ENCODE measurements at places on chromosomes 11 and 22.

- DNase-seq: peak; percentile 80
These were observed 57.3 kb upstream of the SLN start for GRCh38 chr11:107769189-107769588.

DNA sequence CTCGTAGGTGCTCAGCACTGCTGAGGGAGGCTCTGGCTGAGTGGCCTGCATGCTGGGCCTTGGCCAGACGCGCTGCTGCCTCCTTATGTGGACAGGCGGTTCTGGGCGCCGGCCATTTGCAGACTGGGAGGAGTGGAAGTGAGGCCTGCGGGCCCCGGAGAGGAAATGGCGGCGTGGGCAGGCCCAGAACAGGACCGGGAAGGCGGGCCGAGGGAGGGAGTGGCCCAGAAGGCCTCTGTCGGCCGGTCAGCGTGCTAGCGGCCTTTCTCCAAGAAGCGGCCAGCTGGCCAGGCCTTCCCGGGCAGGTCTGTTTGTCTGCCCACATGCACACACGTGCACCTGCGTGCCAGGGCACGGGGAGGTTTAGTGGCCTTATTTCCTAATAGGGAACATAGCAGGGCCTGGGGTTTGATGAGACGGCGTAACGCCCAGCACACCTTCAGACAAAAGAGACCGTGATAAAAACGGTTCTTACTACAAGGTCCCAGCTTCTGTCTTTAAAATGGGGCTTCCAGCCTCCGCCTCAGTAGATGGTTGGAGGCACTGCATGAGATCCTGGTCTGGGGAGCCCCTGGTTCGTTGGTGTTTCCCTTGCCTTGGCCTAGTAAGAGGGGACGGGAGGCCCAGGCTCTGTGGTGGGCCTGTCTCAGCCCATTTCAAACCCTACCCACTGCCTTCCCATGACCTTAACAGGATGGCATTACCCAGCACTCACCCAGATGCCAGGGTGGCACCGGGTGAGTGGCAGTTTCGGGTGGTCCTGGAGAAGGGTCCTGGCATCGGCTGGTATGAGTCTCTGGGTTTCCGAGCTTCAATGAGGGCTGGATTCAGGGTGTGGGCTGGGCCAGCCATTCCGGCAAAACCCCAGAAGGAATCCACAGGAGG is 65.1 kb upstream of the PPARA start:
- DNase-seq: no peak

DNA sequence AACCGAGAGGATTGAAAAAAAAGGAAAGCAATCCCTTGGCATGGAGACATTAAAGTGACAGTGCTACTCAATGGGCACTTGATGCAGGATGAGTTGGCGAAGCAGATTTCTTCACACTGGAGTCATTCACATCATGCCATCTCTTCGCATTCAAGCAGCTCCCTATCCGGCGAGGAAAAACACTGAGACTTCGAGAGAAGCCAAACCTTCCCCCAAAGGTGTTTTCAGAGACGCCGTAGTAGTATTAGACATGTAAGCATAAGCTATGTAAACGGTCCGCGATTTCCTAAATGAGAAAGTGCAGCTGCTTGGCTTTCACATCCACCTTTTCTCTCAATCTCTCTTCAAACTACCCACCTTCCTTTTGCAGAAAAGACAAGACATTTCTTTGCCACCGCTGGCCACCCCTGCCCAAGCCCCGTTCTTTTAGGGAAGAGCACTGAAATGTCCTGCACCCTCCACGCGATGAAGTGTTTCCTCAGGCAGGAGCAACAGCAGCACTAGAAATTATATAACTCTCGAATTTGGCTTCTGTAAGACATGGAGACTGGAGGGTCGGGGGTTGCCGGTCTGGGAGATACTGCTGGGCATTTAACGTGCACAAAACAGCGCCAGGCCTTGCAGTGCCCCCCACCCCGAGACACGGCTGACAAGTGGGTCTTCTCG is at the start of gene DLG2:
Gene DLG2, minus strand, starts transcription at position 13 of the 666 bp plus-strand sequence.
- DNase-seq: peak; percentile 37

GRCh38 chr11:62671236-62671607 is 251 bp upstream of the UQCC3 start:
- no peak for DNase-seq

DNA sequence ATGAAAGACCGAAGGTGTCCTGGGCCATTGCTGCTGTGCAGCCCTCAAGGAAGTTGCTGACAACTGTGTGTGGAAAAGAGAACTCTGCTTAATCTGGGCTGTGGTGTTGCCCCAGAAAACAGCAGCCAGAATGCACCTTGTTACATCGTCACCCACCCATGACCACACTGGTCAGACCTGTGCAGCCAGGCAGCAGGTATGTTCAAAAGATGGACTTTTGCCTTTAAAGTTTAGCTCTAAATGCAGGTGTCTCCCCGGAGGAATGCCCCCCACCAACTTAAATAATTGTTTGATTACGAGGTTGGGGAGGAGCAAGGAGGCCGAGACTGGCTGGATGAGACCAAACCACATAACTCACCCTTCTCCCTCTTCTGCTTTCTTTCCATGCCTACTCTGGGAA is 15.3 kb upstream of the POLA2 start:
- DNase-seq: no peak

DNA sequence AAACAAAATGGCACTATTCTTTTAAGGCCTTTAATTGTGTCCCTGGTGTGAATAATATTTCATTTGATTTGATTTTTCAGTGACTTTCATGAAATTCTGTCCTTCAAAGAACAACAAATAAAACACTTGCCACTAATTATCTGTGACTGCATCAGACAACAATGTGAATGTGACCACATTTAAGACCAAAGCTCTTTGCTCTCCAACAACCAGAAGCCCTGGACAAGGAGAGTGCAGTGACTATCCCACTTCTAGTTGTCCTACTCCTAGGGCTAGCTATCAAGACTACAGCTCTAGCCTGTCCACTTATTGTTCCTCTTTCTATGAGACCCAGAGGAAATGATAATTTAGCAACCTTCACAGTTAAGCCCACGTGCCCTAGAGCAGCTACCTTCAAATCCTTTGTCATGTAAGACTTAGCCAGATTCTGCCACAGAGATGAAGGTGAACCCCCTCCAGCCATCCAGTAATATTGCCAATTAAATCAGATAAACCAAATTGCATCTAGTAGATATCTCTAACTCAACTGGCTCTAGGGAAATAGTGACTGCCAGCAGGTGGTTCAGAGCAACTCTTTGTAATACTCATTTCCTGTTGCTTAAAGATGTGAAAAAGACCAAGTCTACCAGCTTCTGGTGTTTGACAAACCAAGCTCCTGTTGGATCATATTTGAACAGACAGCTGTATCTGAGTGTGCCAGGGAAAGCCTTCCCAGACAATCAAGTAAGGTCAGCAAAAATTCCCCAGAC is 142.6 kb upstream of the BLID start:
- DNase-seq: no peak

- no peak for DNase-seq
These were observed 41.4 kb upstream of the B3GAT1 start for GRCh38 chr11:134453441-134453840.

GRCh38 chr11:45097721-45098493 is 48.5 kb upstream of the PRDM11 start:
- DNase-seq: peak; percentile 25

GRCh38 chr11:110565357-110566336 is 135.9 kb downstream of the FDX1 start:
- no peak for DNase-seq

- peak; percentile 69 for DNase-seq
These were observed 11.4 kb downstream of the PRSS23 start for GRCh38 chr11:86811637-86812321.

- peak; percentile 79 for DNase-seq
These were observed 162.2 kb downstream of the ARHGAP42 start for GRCh38 chr11:100849009-100849900.

DNA sequence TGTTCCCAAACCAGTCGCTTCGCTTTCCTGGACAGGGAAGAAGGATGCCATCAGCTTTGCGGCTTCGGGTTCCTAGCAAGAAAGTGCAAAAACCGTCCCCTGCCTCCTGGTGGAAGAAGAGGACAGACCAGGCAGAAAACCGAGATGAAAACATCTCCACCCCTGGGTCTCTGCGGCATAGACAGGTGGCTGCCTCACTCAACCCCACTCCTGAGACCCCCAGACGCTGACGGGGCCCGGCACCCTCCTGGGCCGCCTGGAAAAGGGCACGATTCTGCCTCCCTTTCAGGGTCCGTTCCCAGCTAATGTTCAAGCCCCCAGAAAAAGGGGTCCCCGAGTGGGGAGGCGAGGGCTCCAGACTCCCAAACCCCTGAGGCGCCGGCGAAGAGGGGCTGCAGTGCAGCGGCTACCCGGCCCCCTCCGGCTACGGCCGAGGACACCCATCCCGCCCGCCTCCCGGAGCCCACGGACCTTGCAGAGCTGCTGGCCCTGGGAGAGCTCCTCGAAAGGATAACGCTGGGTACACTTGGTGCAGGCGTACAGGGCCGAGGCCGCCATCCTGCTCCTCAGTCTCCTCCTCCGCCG is 569 bp downstream of the FAM76B start:
- peak; percentile 52 for DNase-seq

- DNase-seq: no peak
These were observed 61.1 kb downstream of the NFAM1 start for GRCh38 chr22:42371099-42371498.

GRCh38 chr11:105720096-105720495 is 110.2 kb downstream of the GRIA4 start:
- DNase-seq: no peak

GRCh38 chr11:123362941-123363340 is 67.1 kb upstream of the GRAMD1B start:
- no peak for DNase-seq

DNA sequence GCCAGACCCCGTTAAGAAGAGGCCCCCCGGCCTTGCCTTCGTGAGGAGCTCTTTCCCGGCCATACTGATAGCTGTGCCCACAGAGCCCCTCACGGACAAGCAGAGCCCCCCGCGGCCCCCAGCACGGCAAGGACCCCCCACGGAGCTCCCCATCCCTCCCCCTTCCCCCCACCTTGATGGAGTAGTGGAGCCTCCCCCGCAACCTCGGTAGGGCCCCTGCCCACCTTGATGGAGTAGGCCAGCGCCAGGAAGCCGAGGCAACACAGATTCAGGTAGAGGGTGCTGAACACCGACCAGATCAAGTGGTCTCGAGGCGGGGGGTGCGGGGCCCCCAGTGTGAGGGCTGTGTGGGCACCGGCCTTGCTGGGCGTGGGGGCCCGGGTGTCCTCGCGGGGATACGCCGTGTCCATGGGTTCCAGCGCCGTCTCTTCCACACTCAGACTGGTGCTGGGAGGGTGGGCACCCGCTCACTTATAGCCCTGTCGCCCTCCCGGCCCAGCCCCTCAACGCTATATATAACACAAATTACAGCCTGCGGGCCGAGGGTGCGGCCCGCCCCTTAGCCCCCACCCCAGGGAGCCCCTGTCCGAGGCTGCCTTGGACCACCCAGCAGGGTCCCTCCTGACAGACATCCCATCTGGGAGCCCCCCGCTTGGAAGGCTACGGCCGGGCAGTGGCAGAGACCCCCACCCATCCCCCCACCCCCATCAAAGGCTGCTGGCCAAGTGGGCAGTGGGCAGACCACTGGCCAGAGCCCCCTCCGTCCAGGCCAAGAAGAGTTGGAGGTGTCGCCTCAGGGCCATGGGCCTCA is at the start of gene IFITM5:
Gene IFITM5, minus strand, starts transcription at position 446 of the 811 bp plus-strand sequence. Its CDS starts 36 bp downstream, at position 410.
- no peak for DNase-seq

DNA sequence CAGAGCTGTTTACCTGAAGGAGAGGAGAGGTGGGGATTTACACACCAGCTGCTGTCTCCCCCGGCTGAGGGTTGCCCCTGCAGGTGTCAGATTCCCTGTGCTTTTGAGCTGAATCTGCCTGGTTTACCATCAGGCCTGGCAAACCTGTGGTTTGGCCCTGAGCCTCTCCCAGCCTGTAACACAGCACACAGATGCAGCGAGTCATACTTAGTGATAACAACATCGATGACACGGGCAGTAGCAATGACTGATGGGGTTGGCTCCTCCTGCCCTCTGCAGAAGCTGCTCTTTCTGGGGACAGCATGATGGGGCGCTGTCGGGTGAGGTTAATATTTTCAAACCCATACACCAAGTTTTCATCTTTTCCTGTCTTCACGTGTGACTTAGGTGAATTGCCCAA is 380.0 kb upstream of the B3GAT1 start:
- DNase-seq: no peak

DNA sequence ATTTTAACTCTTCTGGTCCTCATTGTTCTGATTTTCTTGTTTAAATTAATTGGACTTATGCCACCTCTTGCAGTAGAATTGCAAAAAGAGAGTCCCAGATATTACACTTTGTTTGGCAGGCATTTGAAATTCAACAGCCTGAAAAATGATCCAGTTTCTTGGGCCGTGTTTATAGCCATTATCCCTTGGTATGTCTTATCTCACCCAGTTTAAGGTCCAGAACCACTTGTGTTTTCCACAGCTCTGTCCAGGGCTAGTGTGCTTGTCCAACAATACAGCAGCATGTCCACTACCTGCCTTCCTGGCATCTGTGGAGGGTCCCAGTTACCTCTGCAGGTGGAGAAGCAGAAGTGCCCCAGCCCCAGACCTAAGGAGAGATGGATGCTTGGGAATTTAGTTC is 397.4 kb downstream of the SOX6 start:
- DNase-seq: no peak

- no peak for DNase-seq
These were observed 135.2 kb downstream of the WNT11 start for GRCh38 chr11:76071090-76071489.

DNA sequence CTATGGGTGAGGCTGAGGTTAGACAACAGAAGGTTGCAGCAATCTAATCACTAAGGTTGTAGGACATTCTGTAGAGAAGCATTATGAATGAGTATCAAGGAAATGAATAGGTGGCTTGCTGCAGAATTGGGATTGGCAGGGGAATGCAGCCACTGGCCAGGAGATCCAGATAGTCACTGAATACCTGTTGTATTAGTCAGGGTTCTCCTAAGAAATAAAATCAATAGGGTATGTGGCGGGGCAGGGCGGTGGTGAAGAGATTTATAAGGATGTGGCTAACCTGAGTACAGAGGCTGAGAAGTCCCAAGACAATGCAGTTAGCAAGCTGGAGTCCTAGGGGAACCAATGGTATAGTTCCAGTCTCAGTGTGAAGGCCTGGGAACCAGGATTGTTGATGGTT is 163.0 kb downstream of the SPON1 start:
- DNase-seq: no peak

GRCh38 chr11:113496026-113496651 is 20.9 kb upstream of the DRD2 start:
- DNase-seq: no peak

DNA sequence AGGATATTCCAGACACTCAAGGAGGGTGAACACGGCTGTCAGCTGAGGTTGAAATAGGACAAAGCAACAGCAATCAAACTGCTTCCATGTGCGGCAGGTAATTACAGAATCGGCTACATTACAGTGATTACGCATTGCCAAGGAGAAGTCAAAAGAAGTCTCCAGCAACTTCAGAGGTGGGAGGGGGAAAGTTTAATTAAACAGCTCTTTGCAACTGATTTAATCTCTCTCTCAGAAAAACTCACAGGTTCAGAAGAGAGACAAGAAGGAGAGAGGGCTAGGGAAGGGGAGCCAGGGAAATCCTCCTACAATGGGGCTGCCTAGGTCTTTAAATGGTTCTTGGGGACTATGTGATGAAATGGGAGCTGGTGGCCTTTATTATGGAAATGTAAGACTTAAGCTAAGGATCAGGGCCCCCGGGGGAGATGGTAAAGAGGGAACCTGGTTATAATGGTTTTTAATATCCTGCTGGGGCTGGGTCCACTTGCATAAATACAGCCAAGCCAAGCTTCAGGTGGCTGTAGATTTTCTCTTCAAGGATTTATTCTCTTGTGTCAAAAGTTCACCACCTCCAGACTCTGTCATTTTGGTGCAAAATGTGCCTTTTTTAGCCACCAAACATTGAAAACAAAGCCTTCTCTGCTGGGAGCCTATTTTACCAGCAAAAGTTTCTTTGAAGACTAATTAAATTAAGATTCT is 354.7 kb upstream of the NARS2 start:
- DNase-seq: no peak

- no peak for DNase-seq
These were observed 1170.0 kb upstream of the CNTN5 start for GRCh38 chr11:97850701-97851100.
